Colonic mucosa (tissue), 4 donors: ENCODE measurements at places on chromosomes 3 and 15. TPM values are rescaled to one million over a fixed set of nuclear protein-coding genes. Genes with fewer than 3 reads are reported as not detected.

Gene UQCC5
- 11.3 TPM for total RNA-seq

DNA sequence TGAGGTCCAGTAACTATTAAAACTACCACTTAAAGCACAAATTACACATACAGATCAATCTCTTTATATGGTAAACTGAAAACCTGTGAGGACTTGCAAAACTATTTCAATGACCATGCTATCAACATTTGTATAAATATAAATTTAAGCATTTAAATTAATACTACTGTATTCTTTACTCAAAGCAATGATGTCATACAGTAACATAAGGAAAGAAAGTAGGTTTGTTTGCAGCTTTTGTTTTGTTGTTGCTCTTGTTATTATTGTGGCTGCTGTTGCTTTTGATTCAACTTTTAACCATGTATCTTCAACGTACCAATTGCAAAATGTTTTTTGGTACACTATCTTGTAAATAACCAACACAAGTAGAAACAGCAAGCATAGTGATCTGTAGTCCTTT, 22.0 kb downstream of the CBLB start:
- H3K4me3 ChIP-seq: no peak overlapping the region
- no peaks in the 10 kb centered on the region for H3K36me3 ChIP-seq
- no peak for DNase-seq
- no peaks in the 10 kb centered on the region for H3K27me3 ChIP-seq
- H3K27ac ChIP-seq: no peak overlapping the region
- peaks cover 3% of the 10 kb centered on the region for H3K4me1 ChIP-seq

DNA sequence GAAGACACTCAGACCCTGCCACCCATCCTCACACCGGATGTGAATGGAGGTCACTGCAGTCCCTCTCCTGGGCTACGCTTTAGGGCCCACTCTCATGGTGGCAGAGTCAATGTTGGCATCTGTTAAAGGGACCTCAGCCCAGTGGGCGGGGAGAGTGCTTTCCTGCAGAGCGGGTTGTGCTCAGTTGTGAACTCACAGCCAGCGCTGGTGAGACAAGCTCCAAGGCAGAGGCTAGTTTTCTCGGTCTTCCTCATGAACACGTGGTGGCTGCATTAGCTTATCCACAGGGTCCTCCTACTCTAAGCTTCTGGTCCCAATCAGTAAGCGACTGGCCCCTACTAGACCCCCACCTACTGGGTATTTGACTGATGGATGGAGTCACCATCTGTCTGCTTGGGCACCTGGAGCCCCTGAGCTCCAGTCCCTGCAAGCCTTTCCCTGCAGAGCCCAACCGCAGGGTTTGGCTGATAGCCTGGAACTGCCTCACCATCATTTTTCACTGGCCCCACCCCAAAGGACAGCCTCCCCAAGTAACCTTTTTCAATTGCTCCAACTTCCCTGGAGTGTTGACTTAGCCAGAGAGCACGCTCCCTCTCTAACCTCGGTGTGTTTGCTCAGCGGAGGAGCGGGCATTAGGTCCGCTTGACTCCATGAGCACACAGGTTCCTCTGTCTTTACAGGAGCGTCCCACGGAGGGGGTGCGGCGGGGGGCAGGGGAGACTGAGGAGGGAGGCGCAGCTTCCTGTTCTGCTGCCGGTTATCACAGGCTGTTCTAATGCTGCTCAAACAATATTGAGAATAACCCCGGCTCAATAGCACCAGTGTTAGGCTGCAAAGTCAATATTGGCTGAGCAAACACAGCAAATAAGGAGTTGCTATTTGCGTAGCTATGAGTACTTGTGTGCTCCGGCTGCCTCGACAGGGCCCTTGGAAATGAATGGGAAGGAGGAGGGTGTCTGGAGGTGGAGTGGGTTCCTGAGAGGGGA, 141.7 kb downstream of the RPLP1 start:
- peak overlapping the region; percentile 26 for H3K27ac ChIP-seq
- H3K4me1 ChIP-seq: peaks cover 21% of the 10 kb centered on the region

- no peaks in the 10 kb centered on the region for H3K27me3 ChIP-seq
- no peaks in the 10 kb centered on the region for H3K36me3 ChIP-seq
- H3K4me1 ChIP-seq: no peaks in the 10 kb centered on the region
- no peak overlapping the region for H3K4me3 ChIP-seq
These were observed 63.5 kb downstream of the CHST2 start for GRCh38 chr3:143182866-143183664.
